ENCODE measurements at places on chromosomes 1 and 21.
A peak's percentile ranks its signal among the peaks of the same experiment; 100 is the strongest.

- DNase-seq = no peak
Measured at GRCh38 chr1:206540044-206540780, 32.9 kb downstream of the RASSF5 start.

GRCh38 chr1:21607549-21608529 lies 61.3 kb downstream of the RAP1GAP start:
- peak; percentile 75 for DNase-seq

DNA sequence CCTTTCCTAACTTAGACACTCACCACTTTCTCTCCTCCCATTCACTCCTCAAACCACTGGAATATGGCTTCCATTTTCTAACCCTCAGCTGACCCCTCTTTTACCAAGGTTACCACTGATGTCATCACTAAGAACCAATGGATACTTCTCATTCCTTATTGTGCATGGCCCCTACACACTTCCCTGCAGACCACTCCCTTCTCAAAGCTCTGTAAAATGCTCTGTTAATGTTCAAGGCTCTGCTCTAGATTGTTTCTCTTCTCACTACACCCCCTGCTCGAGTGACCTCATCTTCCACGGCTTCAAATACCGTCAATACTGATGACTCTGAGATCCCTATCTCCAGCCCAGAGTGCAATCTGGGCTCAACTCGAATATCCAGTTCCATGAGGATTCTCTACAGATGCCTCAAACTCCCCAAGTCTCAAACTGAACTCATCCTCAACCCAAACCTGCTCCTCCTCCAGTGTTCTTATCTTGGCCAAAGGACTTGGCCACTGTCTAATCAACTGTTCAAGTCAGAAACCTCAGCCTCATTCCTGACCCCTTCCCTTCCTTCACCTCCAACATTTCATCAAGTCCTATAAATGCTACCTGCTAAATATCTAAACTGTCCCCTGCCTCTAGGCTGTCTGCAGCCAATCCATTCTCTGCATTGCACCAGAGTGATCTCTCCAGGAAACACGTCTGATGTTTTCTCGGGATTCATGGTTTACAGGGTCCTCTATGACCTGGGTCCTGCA lies 41.3 kb upstream of the BMP8B start:
- DNase-seq = no peak

DNA sequence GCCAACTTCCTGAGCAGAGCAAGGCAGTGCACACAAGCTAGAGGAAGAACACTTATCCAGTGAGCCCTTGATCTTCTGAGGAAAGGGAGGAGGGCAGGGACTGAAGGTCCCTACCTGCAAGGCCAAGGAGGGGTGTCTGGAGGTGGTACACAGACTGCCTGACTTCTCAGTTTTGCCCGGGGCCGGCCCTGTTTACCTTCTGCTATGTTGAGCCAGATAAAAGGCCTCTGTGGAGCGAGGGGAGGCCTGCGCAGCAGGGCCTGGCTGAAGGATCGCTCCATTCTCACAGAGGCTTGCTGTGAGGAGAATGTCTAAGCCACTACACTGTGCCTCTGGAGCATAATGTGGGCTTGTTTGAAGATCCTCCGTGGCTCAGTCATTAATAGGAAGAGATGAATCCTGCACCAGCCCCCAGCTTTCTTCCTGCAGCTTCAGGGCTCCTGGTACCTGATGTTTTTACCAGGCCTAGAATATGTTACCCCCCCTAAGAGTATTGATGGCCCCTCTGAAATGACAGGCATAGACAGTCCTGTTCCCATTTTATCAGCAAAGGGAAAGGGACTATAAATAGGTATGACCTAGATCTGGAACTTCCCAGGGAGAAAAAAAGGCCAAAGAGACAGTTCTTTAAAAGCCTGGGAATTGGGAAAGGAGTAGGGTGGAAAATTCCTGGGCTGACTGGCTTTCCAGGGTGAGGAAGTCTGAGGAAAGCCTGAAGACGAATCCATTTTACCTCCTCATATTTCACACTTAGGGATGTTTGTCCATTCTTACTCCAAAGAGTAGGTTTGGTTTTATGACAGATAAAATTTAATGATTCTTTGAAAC lies 4.7 kb downstream of the POGK start:
- DNase-seq = peak; percentile 19

GRCh38 chr1:205283270-205284147 lies 38.0 kb downstream of the NUAK2 start:
- DNase-seq = no peak
